ENCODE measurements at places on chromosomes 6 and 20. TPM values are rescaled to one million over a fixed set of nuclear protein-coding genes. Genes with fewer than 3 reads are reported as not detected.

Gene ANKEF1
- 5.5 TPM for total RNA-seq

Gene BRPF3
- 21.6 TPM for total RNA-seq

Gene SLC12A5
- total RNA-seq, result not detected

Gene PKIB
- total RNA-seq, result 0.86 TPM

Gene COL9A3
- not detected for total RNA-seq

Gene GPR6
- not detected for total RNA-seq

Gene THBD
- not detected for total RNA-seq

Gene HCK
- 0.10 TPM for total RNA-seq

Gene SEMG1
- total RNA-seq, result not detected

Gene GFRA4
- total RNA-seq, result not detected

Gene SCAND1
- total RNA-seq, result 65.5 TPM
